ENCODE measurements at places on chromosomes 4 and X.
A peak's percentile ranks its signal among the peaks of the same experiment; 100 is the strongest.

GRCh38 chrX:154032653-154033052 lies 13.0 kb upstream of the IRAK1 start:
- DNase-seq = no peak

GRCh38 chrX:13816643-13817627 lies at the start of gene GPM6B:
Gene GPM6B (minus strand): TSS chrX:13817093. CDS start chrX:13816904, 189 bp downstream.
- no peak for DNase-seq

GRCh38 chr4:182449186-182449929 lies 206.2 kb downstream of the TENM3 start:
- peak; percentile 29 for DNase-seq

GRCh38 chr4:81566161-81566591 lies 94.5 kb upstream of the RASGEF1B start:
- DNase-seq = no peak

GRCh38 chr4:3830774-3831528 lies 64.8 kb downstream of the ADRA2C start:
- DNase-seq = no peak

DNA sequence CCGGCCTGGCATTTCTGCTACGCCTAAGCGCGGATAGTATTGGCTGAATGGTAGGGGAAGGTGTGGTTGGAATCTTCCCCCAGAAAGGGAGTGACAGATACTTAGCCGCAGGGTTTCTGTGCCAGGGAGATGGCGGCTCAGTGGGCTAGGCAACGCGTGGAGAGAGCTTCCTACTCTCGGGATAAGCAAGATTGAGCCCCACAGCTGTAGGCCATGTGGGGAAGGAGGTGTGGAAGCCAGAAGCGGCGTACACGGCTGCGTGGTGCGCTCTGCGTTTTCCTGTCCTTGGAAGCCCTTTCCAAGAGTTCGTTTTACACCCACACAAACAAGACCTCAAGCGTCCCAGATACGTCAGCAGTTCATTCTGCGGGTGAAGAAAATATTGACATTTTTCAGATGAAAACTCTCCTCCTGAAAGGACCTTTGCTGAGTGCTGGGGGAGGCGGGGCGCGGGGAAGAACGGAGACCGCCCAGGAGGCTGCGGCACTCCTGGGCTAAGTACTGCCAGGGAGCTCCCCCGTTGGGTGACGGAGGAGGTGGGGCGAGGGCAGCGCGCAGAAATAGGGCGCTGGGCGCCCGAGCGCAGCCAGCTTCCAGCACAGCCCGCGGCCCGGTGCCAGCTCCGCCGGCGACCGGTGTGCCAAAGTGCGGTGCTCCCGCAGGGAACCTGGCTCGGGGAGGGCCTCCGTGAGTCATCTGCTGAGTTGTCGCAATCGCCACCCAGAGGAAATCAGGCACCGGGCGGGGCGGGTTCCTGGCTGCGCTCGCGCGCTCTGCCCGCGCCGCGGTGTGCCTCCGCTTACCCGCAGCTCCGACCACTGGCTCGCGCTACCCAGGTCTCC lies at the start of gene GPAT3:
Gene GPAT3 (plus strand): TSS at position 589 of the 842 bp plus-strand sequence. CDS start 515 bp downstream, outside the sequence.
- DNase-seq = peak; percentile 45

DNA sequence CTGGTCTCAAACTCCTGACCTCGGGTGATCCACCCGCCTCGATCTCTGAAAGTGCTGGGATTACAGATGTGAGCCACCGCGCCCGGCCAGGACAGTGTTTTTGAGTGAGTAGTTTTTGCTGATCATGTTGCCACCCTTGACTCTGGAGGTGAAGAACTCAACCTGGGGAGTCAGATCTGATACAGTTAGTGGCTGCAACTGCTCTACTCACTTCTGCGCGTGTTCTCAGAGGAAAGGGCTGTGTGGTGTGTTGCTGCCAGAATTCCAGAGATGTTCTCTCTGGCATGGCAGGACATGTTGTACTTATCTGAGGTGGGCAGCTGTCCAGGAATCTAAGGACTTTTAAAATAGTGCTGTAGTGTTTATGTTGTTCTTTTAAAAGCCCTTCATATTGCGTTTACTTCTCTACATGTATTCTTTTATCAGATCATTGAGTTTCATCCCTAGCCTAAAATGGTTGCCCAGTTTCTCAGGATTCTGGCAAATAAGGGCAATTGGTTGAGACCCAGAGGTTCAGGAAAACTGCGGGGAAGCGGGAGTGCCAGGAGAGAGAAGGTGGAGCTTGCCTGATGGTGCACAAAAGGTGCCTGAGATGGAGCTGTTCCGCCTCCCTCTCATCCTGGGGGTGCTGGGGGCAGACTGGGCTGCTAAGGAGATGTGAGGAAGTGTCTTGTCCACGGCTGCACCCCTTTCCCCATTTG lies 97.7 kb downstream of the ARHGAP10 start:
- no peak for DNase-seq
